ENCODE measurements at places on chromosomes 12 and 14. TPM values are rescaled to one million over a fixed set of nuclear protein-coding genes. Genes with fewer than 3 reads are reported as not detected.

SLC17A8 gene
- not detected for total RNA-seq

- H3K36me3 ChIP-seq: peaks cover 4% of the 10 kb centered on the region
- H3K4me1 ChIP-seq: no peaks in the 10 kb centered on the region
- H3K27ac ChIP-seq: no peak overlapping the region
- no peaks in the 10 kb centered on the region for H3K27me3 ChIP-seq
- DNase-seq: no peak
Observed at GRCh38 chr12:123937707-123938591, 34.7 kb downstream of the CCDC92 start.

DNA sequence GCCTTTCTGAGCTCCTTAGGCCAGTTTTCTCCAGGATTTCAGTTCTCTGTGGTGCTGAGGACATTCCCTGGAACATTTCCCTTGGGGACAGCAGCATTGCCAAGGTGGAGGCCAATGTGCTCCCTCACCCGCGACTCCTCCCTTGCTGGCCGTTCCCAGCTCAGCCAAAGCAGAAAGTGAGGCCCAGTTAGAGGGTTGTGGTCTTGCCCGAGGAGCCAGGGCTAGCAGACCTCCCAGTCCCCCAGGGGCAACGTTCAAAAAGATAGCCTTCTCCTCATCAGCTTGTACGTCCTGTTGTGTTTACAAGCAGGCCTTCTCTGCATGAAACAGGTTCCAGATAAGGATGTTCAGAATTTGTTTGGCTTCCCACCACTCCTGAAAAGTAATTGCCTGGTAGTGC, 78.4 kb downstream of the SSPN start:
- no peak overlapping the region for H3K27ac ChIP-seq
- no peaks in the 10 kb centered on the region for H3K4me1 ChIP-seq
- DNase-seq: no peak
- no peak overlapping the region for H3K4me3 ChIP-seq
- no peaks in the 10 kb centered on the region for H3K27me3 ChIP-seq

- no peaks in the 10 kb centered on the region for H3K27me3 ChIP-seq
- H3K4me1 ChIP-seq: no peaks in the 10 kb centered on the region
- no peak overlapping the region for H3K27ac ChIP-seq
Observed at GRCh38 chr12:74689071-74689655, 151.5 kb downstream of the ATXN7L3B start.

KRT2 gene
- not detected for total RNA-seq

- no peak overlapping the region for H3K27ac ChIP-seq
- H3K27me3 ChIP-seq: no peaks in the 10 kb centered on the region
- DNase-seq: no peak
- no peaks in the 10 kb centered on the region for H3K4me1 ChIP-seq
- no peaks in the 10 kb centered on the region for H3K36me3 ChIP-seq
Observed at GRCh38 chr14:29311983-29312382, 545.4 kb downstream of the FOXG1 start.

SALL2 gene
- 287 TPM for total RNA-seq

- H3K4me1 ChIP-seq: no peaks in the 10 kb centered on the region
- no peaks in the 10 kb centered on the region for H3K36me3 ChIP-seq
- no peak overlapping the region for H3K4me3 ChIP-seq
- DNase-seq: no peak
- no peak overlapping the region for H3K27ac ChIP-seq
Observed at GRCh38 chr14:99138999-99139865, 132.8 kb downstream of the BCL11B start.

TAS2R31 gene
- total RNA-seq: 2.3 TPM

GRCh38 chr12:56299853-56300643, at the start of gene CS:
Gene CS (minus strand): TSS chr12:56300330. CDS start chr12:56300201, 129 bp downstream.
- no peaks in the 10 kb centered on the region for H3K4me1 ChIP-seq
- peak; percentile 99 for DNase-seq
- H3K4me3 ChIP-seq: peak within 1 kb of the TSS; percentile 95
- H3K36me3 ChIP-seq: peaks cover 21% of the 10 kb centered on the region

DNA sequence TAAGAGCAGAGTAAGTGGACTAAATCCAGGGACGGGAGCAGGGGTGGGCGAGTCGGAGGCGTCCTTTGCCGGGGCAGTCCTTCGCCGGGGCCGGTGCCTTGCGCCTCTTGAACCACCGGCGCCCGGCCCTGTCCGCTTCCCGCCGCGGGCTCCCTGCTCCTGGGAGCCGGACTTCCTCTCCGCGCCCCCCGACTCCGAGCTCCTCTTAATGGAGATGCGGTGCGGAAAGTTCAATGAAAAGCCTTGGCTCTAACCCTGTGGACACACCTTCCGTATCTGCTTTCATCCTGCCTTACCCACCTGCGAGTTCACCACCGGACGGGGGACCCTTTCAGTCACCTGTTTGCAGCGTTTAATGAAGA, 412 bp downstream of the FGFR1OP2 start:
- DNase-seq: no peak
- no peaks in the 10 kb centered on the region for H3K27me3 ChIP-seq
- peak overlapping the region; percentile 95 for H3K4me3 ChIP-seq
- H3K27ac ChIP-seq: no peak overlapping the region
- no peaks in the 10 kb centered on the region for H3K36me3 ChIP-seq

GRCh38 chr14:102341566-102341965, 21.1 kb downstream of the CINP start:
- DNase-seq: no peak
- H3K27me3 ChIP-seq: no peaks in the 10 kb centered on the region
- peaks cover 50% of the 10 kb centered on the region for H3K36me3 ChIP-seq
- no peak overlapping the region for H3K27ac ChIP-seq

DNA sequence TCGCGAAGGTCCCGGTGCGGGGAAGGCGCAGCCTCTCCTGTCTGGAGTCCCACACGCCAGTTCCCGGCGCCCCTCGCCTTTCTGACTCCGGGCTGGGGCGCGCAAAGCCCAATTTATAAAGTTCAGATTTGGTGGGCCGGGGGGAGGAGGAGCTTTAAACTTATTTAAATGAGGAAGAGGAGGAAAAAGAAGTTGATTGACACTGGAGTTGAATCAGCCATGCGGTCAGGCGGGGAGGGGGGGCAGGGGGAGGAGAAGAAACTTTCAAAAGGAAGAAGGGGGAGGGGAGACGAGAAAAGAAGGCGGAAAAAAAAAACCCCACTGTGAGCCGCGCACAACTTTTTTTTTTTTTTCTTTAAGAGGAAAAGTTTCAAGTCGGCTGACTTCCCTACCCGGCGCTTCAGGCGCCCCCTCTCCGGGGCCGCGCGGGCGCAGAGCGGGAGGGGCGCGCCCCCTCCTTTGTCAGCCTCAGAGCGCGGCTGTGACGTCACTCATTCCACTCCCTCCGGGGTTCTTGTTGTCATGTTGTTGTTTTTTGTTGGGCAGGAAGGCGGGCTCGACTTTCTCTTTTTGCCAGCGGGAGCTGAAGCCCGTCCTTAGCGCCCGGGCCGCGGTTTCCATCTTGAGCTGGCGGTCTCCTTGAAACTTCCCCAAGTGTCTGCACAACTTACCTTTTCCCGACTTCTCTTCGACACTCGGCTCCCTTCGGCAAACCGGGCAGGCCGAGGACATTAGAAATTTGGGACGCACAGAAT, at the start of gene ZFP36L1:
ZFP36L1 (minus strand) TSS at position 89 of the 755 bp plus-strand sequence. CDS start 129 bp downstream, outside the sequence.
- H3K4me3 ChIP-seq: peak within 1 kb of the TSS; percentile 95
- H3K36me3 ChIP-seq: peaks cover 44% of the 10 kb centered on the region

DNA sequence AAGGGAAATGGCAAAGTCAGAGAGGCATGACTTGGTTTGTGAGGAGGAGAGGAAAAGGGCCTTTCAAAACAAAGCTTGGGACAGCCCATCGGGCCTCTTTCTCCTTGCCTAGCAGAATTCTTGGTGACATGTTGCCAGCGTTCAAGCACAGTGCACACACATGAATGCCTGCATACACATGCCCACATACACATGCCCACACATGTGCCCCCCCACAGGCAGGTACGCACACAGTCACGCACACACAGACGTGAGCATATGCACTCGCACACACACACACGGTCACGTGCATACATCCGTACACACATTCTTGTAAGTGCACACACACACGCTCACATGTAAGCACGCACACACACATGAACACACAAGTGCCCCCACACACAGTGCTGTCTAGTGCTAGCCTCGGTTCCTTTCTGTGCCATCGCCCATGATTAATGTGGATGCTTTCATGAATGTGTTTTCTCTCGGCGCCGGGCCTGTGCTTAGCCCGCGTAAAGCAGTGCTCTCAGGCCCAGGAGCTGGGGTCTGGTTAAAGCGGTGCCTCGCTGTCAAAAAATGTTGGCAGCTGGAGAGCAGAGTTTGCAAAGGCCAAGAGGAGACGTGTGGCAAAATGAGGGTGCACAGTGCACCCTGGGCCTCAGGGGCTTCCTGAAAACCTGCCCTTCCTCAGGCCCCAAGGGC, 328.8 kb upstream of the DIO3 start:
- peak; percentile 20 for DNase-seq
- no peaks in the 10 kb centered on the region for H3K27me3 ChIP-seq
- H3K4me3 ChIP-seq: no peak overlapping the region
- no peaks in the 10 kb centered on the region for H3K4me1 ChIP-seq

TAS2R7 gene
- not detected for total RNA-seq

GRCh38 chr12:3083921-3084347, 6.8 kb downstream of the TSPAN9 start:
- peaks cover 5% of the 10 kb centered on the region for H3K4me1 ChIP-seq
- no peak for DNase-seq
- no peak overlapping the region for H3K27ac ChIP-seq
- H3K36me3 ChIP-seq: peaks cover 22% of the 10 kb centered on the region

DNA sequence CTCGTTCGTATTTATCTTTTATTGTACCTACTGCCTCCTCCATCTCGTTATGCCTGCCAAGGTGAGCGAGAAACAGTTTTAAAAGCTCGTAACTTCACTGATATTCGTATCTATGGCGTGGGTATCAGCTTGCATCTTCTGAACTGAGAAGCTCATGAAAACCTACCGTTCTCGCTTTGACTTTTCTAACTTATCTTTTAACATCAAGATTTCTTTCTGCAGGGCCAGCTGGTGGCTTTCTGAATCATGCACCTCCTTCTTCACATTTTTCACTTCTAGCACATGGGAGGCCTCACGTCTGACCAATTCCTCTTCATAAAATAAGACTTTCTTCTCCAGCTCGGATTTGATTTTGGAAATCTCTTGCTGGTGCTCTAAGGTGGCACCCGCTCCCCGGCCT, 45.8 kb downstream of the AMN start:
- H3K27me3 ChIP-seq: no peaks in the 10 kb centered on the region
- no peaks in the 10 kb centered on the region for H3K4me1 ChIP-seq
- H3K4me3 ChIP-seq: no peak overlapping the region
- no peak overlapping the region for H3K27ac ChIP-seq
- H3K36me3 ChIP-seq: peaks cover 51% of the 10 kb centered on the region

DNA sequence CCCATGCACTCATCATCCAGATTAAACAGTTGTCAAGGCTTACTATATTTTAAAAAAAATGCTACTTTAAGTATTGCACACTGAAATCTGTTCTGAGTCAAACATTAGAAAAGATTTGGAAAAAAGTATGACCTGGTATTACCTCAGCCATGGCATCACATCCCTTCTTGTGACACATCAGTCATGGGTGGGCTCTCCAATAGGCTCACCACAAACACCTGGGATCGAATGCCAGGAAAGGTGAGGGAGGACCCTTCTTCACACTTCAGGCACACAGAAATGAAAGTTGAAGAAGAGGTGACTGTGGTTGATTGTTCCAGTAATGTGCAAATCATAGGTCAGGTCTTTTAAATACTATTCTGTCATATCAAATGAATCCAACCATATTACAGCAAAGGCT, 36.6 kb upstream of the GZMB start:
- no peak overlapping the region for H3K27ac ChIP-seq
- H3K4me3 ChIP-seq: no peak overlapping the region
- no peaks in the 10 kb centered on the region for H3K27me3 ChIP-seq
- no peaks in the 10 kb centered on the region for H3K4me1 ChIP-seq
- no peaks in the 10 kb centered on the region for H3K36me3 ChIP-seq

GRCh38 chr12:112489456-112489855, 70.7 kb downstream of the PTPN11 start:
- no peak overlapping the region for H3K27ac ChIP-seq
- no peak for DNase-seq
- H3K4me3 ChIP-seq: no peak overlapping the region
- peaks cover 83% of the 10 kb centered on the region for H3K36me3 ChIP-seq

DNA sequence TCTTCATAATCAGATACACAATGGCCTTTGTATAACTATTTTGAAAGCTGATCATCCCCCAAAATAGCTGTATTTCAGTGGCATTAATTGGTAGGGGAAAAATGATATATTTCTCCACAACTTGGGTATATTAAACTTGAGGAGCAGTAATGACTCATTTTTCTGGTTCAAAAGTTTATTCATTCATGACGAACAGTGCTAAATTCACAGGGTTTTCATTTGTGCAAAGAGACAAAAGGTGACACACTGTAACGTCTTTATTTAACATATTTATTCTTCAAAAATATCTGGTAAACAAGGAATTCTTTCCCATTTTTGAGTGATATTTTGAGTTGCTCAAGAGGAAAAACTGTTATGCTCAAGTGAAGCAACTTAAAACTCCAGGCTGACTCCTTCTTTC, 415.5 kb upstream of the SOX5 start:
- no peaks in the 10 kb centered on the region for H3K4me1 ChIP-seq
- H3K27me3 ChIP-seq: no peaks in the 10 kb centered on the region
- H3K4me3 ChIP-seq: no peak overlapping the region

- no peak for DNase-seq
- H3K27me3 ChIP-seq: no peaks in the 10 kb centered on the region
- no peaks in the 10 kb centered on the region for H3K36me3 ChIP-seq
- H3K4me1 ChIP-seq: no peaks in the 10 kb centered on the region
- H3K4me3 ChIP-seq: no peak overlapping the region
Observed at GRCh38 chr12:26845984-26846383, 13.0 kb upstream of the ITPR2 start.

KCNC2 gene
- total RNA-seq: not detected

RDH12 gene
- total RNA-seq: 0.74 TPM

FOXN4 gene
- 0.29 TPM for total RNA-seq

DNA sequence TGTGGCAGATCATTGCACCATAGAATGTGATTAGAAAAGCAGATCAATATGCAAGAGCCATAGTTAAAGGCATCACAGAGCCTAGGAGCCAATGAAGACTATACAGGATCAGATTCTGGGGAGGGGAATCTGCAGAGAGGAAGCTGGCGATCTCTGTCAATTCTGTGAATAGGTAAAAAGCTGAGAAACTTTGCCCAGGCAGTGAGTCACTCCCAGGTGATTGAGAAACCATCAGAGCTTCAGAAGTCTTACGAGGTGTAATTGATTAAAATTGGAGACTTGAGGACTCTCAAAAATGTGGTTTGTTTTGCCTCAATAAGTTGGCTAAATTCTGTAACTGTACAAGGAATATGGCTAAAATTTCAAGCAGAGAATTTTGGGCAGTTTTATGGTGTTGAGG, 41.7 kb upstream of the TSPAN11 start:
- no peak for DNase-seq
- H3K36me3 ChIP-seq: peaks cover 6% of the 10 kb centered on the region
- H3K27me3 ChIP-seq: no peaks in the 10 kb centered on the region
- H3K27ac ChIP-seq: no peak overlapping the region
- no peak overlapping the region for H3K4me3 ChIP-seq

ANO6 gene
- 24.3 TPM for total RNA-seq

HCAR3 gene
- not detected for total RNA-seq

IGF1 gene
- total RNA-seq: not detected

- H3K27me3 ChIP-seq: no peaks in the 10 kb centered on the region
- DNase-seq: no peak
- no peak overlapping the region for H3K27ac ChIP-seq
- no peaks in the 10 kb centered on the region for H3K4me1 ChIP-seq
- no peaks in the 10 kb centered on the region for H3K36me3 ChIP-seq
Observed at GRCh38 chr14:41749429-41749828, 142.8 kb downstream of the LRFN5 start.
